ENCODE measurements at places on chromosomes 13 and 19.

GRCh38 chr13:102402290-102402689 lies 442 bp upstream of the FGF14 start:
- DNase-seq, result no peak

GRCh38 chr13:44068737-44069136 lies 189.0 kb downstream of the LACC1 start:
- no peak for DNase-seq

DNA sequence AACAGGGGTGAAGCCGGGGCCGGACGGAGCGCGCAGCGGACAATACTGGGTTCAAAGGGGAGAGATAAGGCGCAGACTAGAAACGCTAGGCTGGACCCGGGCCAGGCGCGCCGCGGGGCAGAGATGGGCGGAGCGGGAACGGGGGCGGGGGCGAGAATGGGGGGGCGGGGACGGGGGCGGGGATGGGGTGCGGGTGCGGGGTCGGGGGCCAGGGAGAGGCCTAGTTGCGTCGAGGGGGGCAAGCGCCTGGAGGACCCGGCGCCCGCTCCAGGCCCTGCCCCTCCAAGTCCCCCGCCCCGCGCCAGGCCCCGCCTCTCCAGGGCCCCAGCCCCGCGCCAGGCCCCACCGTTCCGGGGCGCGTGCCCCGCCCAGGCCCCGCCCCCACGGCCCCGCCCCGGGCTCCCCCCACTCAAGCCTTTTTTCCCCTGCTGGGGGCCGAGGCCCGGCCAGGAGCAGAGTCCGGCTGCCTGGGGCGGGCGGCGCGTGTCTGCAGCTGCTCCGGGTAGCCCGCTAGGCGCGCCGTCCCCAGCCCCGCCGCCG lies at the start of gene CERS4:
TSS of gene CERS4 (plus strand) at position 449 of the 540 bp plus-strand sequence. CDS start 41,707 bp downstream, outside the sequence.
- DNase-seq, result peak; percentile 61

- no peak for DNase-seq
Observed at GRCh38 chr13:49063497-49063896, 87.8 kb downstream of the FNDC3A start.

GRCh38 chr19:19643158-19644053 lies at the start of gene GMIP:
TSS of gene GMIP (minus strand) at chr19:19643657. CDS start at chr19:19643529, 128 bp downstream.
- DNase-seq, result peak; percentile 26

GRCh38 chr13:47213047-47213446 lies 316.2 kb upstream of the HTR2A start:
- DNase-seq, result no peak

- DNase-seq, result no peak
Observed at GRCh38 chr13:101116826-101117225, 299.5 kb downstream of the NALCN start.

- no peak for DNase-seq
Observed at GRCh38 chr19:50434525-50434924, 1.8 kb downstream of the MYBPC2 start.

DNA sequence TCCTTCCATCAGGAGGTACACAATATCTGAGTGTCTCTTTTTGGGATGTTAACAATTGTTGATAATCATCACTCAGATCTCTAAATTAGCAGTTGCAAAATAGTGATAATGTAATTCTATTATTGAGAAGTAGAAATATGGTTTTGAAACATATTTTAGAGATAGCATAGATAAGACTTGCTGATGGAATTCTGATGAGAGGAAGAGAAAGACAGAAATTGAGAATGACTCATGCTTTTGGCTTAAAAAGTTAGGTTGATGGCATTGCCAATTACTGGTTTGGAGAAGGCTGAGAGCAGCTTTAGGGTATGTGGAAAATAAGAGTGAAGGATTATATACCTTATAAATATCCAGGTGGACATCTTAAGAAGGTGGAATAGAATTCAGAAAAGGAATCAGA lies 106.4 kb upstream of the EDNRB start:
- no peak for DNase-seq

- no peak for DNase-seq
Observed at GRCh38 chr13:45292176-45292575, 48.8 kb downstream of the TPT1 start.

GRCh38 chr19:17871878-17872250 lies at the start of gene SLC5A5:
TSS of gene SLC5A5 (plus strand) at chr19:17871945. CDS start at chr19:17872320, 375 bp downstream.
- no peak for DNase-seq

DNA sequence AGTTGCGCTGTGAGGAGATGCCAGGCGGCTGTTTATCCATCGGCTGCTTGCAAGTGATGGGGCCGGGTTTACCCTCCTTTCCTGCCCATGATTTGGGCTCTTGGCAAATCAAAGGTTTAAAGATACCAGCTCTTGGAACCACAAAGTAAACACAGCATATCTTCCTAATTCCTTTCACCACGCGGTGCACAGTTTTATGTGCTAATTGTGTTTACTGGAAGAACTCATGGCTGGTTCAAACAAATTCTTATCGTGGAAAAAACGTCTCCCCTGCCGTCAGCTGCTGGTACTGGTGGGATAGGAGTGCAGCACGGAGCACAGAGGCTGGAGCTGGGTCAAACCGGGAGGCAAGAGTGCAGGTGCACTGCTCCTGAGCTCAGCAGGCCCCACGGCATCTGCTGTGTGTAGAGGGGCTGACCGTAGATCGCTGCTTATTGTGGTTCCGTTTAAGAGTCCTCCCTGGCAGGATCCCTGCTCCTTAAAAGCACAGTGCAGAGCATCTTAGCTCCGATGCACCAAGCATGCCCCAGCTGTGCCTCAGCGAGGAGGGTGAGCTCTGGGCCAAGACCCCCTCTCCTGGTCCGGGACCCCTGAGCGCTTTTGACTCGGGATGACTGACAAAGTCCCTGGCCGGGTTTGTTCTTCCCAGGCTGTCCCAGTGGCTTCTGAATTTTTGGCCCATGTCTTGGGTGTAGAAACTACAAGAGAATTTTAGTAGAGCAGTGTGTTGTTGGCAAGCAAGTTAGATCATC lies 51.3 kb upstream of the GAS6 start:
- no peak for DNase-seq
